ENCODE measurements at places on chromosomes 11 and 22.

DNA sequence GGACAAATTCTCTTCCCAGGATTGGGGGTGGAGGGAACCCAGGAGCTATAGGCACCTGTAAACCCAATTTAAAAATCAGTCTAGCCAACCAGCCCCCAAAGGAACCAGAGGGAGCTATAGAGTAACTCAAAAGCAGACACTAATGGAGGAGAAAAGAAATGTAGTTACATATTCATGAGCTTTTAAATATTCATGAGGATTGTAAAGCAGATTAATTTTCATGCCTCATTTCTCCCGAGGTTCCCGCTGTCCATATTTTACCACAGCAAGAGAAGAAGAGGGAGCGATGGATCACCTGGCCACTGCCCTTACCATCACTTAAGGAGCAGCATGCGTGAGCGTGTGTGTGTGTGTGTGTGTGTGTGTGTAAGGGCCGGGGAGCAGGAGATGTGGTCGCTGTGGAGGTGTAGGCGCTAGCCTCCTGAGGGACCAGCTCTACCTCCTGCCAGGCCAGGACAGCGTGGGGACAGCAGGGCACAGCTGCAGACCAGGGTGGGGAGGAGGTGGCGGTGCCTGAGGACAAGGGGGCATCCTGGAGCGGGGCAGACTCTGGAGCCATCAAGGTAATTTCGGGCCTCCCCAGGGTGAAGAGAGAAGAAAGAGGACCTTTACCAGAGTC is 100.7 kb upstream of the THY1 start:
- DNase-seq = no peak
- H3K4me3 ChIP-seq = no peak overlapping the region
- no peaks in the 10 kb centered on the region for H3K36me3 ChIP-seq
- no peak overlapping the region for H3K27ac ChIP-seq

DNA sequence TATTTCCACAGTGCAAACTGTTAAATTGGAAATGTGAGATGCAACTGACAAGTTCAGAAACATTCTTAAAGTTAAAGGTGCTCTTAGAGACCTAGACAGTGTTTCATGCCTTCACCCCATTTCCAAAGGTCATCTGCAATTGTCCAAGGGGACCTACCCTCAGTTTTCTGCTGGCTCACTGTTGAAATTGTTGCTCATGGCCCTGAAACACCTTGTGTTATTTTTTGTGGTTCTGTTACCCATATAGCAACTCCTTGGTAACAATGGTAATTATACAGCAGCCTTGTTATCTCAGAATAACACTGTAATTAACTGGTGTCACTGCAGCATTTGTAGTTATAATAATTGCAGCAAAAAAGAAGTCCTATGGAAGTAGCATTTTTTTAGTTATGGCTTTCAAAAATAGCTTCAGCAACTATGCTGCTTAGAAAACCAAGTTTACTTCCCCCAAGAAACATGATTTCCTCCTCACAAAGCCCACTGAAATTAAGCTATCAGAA is 49.2 kb upstream of the CCDC34 start:
- H3K4me1 ChIP-seq = no peaks in the 10 kb centered on the region
- DNase-seq = no peak
- H3K27me3 ChIP-seq = no peaks in the 10 kb centered on the region
- no peak overlapping the region for H3K27ac ChIP-seq
- H3K36me3 ChIP-seq = no peaks in the 10 kb centered on the region

DNA sequence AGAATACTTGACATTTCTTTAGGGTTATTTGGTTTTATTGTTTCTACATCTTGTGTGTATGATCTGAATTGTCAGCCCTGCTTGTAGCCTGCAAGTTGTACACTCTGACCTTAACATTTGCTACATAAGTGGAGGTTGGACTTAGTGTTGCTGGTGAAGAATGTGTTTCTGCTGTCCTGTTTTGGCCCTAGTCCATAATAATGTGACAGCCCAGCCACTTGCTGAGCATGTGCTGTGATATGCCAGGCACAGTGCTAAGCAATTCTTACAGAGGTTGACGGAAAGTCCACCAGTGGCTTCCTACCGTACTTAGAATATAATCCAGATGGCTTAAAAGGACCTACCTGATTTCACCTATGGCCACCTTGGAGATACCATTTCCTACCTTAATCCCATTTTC is 526.6 kb downstream of the NELL1 start:
- no peak for DNase-seq
- H3K4me3 ChIP-seq = no peak overlapping the region
- H3K36me3 ChIP-seq = no peaks in the 10 kb centered on the region
- H3K27ac ChIP-seq = no peak overlapping the region
- H3K4me1 ChIP-seq = no peaks in the 10 kb centered on the region

DNA sequence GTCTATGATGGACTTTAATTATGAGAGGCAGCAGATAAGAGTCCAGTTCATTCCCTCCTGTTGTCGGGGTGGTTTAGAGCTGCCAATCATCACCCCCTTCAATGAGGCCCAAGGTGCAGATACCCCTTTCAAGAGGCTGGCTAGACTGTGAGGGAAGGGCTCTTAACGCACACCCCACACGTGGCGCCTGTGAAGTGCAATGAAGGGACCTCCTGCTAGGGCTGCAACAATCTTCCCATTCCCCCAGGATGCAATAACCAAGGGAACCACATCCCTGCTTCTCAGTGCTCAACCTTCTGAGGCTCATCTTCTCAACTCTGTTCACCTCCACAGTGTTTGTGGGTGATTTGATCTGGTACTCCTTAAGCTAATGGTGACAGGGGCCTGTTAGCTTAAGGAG is 19.0 kb downstream of the TENM4 start:
- H3K27ac ChIP-seq = no peak overlapping the region
- no peaks in the 10 kb centered on the region for H3K4me1 ChIP-seq

GRCh38 chr11:60985991-60986915 is 14.8 kb downstream of the CD6 start:
- H3K4me1 ChIP-seq = no peaks in the 10 kb centered on the region
- no peaks in the 10 kb centered on the region for H3K36me3 ChIP-seq
- no peak overlapping the region for H3K27ac ChIP-seq
- no peaks in the 10 kb centered on the region for H3K27me3 ChIP-seq
- H3K4me3 ChIP-seq = no peak overlapping the region
- peak; percentile 79 for DNase-seq

DNA sequence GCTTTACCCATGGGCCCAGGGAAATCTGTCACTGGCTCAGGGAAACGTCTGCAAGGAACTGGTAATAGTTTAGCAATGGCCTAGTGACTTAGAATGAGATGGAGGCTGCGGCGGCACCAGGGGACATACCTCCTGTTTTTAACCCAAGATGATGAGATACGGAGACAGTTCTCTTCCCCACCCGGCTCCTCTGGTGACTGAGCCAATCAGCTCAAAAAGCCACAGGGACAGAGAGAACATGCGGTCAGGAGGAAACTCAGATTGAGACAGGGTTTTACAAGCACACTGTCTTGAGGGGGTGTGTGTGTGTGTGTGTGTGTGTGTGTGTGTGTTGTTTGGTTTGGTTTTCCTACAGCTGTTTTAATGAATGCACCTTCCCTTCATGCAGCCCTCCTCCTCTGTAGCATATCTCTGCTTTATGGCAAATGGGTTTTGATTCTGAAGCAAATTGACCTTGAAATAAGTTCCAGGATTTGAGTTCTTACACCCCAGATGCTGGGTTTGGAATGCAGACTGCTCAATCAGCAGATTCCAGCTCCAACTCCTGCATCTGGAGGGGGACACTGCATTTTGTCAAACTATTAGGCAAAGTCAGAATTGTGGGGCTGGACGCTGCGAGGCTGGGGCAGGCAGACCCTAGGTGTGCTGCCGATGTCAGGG is 246.2 kb downstream of the NTM start:
- H3K27me3 ChIP-seq = no peaks in the 10 kb centered on the region
- no peak for DNase-seq
- H3K4me3 ChIP-seq = no peak overlapping the region
- H3K36me3 ChIP-seq = no peaks in the 10 kb centered on the region
- no peak overlapping the region for H3K27ac ChIP-seq

GRCh38 chr11:86978756-86979608 is 23.8 kb upstream of the FZD4 start:
- no peak overlapping the region for H3K4me3 ChIP-seq
- peaks cover 14% of the 10 kb centered on the region for H3K4me1 ChIP-seq
- no peak for DNase-seq
- no peaks in the 10 kb centered on the region for H3K36me3 ChIP-seq
- H3K27me3 ChIP-seq = no peaks in the 10 kb centered on the region
- H3K27ac ChIP-seq = no peak overlapping the region

GRCh38 chr22:49704345-49705215 is 123.1 kb downstream of the BRD1 start:
- DNase-seq = no peak
- no peak overlapping the region for H3K4me3 ChIP-seq
- H3K27me3 ChIP-seq = peaks cover 40% of the 10 kb centered on the region
- H3K27ac ChIP-seq = no peak overlapping the region
- no peaks in the 10 kb centered on the region for H3K4me1 ChIP-seq

DNA sequence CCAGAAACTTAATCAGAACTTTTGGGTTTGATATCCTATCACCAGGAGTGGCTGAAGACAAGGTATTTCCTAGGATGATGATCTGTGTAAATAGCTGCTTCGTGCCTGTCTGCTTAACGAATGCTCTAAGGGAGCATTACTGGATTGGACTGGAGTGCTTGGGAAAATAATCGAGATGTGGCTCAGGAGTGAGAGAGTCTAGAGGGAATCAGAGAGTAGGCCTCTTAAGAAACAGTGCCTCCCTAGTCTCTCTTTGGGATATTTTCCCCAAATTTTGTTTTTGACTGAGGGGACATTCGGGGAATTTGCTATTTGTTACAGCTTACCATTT is 2.5 kb downstream of the MAML2 start:
- DNase-seq = no peak
- H3K36me3 ChIP-seq = no peaks in the 10 kb centered on the region
- H3K27ac ChIP-seq = peak overlapping the region; percentile 80
- peaks cover 54% of the 10 kb centered on the region for H3K4me1 ChIP-seq
- H3K4me3 ChIP-seq = peak overlapping the region; percentile 80
- no peaks in the 10 kb centered on the region for H3K27me3 ChIP-seq

GRCh38 chr22:22709719-22710445 is 65.5 kb downstream of the GGTLC2 start:
- H3K36me3 ChIP-seq = no peaks in the 10 kb centered on the region
- no peak overlapping the region for H3K4me3 ChIP-seq
- H3K4me1 ChIP-seq = no peaks in the 10 kb centered on the region
- H3K27ac ChIP-seq = no peak overlapping the region
- H3K27me3 ChIP-seq = no peaks in the 10 kb centered on the region

GRCh38 chr11:21896216-21896615 is 296.7 kb upstream of the ANO5 start:
- no peak overlapping the region for H3K4me3 ChIP-seq
- H3K27ac ChIP-seq = no peak overlapping the region
- no peak for DNase-seq

- H3K4me1 ChIP-seq = no peaks in the 10 kb centered on the region
- H3K27me3 ChIP-seq = no peaks in the 10 kb centered on the region
- no peak for DNase-seq
- no peaks in the 10 kb centered on the region for H3K36me3 ChIP-seq
These were observed 173.3 kb upstream of the PDGFD start for GRCh38 chr11:104337273-104337672.

GRCh38 chr22:35928285-35928798 is 100.3 kb downstream of the RBFOX2 start:
- no peak overlapping the region for H3K4me3 ChIP-seq
- no peak overlapping the region for H3K27ac ChIP-seq
- no peaks in the 10 kb centered on the region for H3K4me1 ChIP-seq
- H3K36me3 ChIP-seq = no peaks in the 10 kb centered on the region
- DNase-seq = no peak

DNA sequence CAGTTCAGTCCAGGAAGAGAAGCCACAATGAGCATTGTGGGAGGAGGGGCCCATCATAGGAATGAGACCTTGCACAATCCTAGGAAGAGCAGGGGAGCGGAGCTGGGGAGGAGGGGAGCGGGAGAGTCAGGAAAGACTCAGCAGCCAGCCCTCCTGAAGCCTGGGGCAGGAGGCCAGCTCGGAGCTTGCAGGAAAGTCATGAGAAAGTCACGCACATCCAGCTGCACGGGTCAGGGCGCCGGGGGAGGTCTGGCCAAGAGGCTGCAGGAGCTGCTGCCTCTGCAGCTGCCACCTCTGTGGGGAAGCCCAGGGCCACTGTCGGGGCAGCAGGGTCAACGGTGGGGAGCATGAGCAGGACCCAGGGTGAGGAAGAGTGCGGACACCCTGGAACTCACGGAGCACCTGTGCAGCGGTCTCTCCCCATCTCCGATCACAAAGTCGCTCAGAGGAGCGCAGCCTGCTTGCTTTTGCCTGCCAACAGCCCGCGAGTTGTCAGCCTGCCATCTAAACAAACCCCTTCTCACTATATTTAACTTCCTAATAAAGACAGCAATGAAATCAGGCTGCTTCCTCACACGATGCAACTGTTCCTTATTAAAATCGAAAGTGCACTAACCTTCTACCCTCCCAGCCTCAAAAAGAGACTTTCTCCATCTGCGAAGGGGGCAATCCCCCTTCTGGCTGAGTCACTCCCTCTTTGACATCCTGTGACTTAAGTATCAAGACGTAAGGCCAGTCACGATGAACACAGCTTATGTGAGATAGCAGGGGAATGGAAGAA is 52.9 kb upstream of the RTL6 start:
- H3K27me3 ChIP-seq = peaks cover 5% of the 10 kb centered on the region
- no peaks in the 10 kb centered on the region for H3K36me3 ChIP-seq
- peak overlapping the region; percentile 60 for H3K27ac ChIP-seq
- peak; percentile 74 for DNase-seq
- H3K4me3 ChIP-seq = peak overlapping the region; percentile 29

- H3K36me3 ChIP-seq = no peaks in the 10 kb centered on the region
- H3K27ac ChIP-seq = no peak overlapping the region
- no peak for DNase-seq
- H3K4me3 ChIP-seq = no peak overlapping the region
- no peaks in the 10 kb centered on the region for H3K4me1 ChIP-seq
These were observed 151.6 kb upstream of the BLID start for GRCh38 chr11:122267602-122268001.

- H3K27me3 ChIP-seq = no peaks in the 10 kb centered on the region
- DNase-seq = peak; percentile 67
- peaks cover 35% of the 10 kb centered on the region for H3K4me1 ChIP-seq
- H3K27ac ChIP-seq = peak overlapping the region; percentile 94
- H3K36me3 ChIP-seq = peaks cover 19% of the 10 kb centered on the region
These were observed 668 bp downstream of the MADD start for GRCh38 chr11:47270331-47271271.

DNA sequence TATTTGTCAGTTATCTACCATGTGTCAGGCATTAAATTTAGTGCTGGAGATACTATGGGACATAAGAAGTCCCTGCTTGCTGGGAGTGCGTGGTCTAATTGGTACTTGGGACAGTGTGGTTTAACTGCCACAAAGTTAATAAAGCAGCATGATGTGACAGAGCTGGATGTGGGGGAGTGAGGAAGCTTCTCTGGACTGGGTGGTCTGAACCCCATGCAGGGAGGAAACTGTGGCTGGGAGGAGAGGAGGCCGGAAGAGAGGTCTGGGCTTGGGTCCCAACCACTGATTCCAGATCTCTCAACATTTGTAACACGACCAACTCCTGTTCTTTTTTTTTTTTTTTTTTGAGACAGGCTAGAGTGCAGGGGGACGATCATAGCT is 37.1 kb downstream of the ST3GAL4 start:
- peaks cover 13% of the 10 kb centered on the region for H3K4me1 ChIP-seq
- no peaks in the 10 kb centered on the region for H3K27me3 ChIP-seq
- no peak for DNase-seq
- no peaks in the 10 kb centered on the region for H3K36me3 ChIP-seq
